Lung (tissue), 17 donors: ENCODE measurements at places on chromosomes 2 and 18. TPM values are rescaled to one million over a fixed set of nuclear protein-coding genes. Genes with fewer than 3 reads are reported as not detected.

DNA sequence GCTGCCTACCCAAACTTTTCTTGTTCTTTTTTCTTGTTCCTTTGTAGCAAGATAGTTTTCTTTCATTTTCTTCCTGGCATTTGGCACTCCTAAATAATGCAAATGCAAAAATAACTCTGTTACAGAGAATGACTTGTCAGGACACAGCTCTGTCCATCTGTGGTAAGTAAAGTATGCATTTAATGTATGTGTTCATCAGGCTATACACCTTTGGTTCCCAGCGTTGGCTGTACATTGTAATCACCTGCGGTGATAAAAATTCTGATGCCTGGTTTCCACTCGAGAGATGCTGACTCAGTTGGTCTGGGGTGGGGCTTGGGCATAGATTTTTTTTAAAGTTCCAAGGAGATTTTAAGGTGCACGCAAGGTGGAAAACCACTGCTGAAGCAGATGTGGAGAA lies at the start of gene SERPINB13:
SERPINB13 (plus strand) TSS at position 378 of the 400 bp plus-strand sequence. CDS start 1,325 bp downstream, outside the sequence.
- DNase-seq = no peak

DNA sequence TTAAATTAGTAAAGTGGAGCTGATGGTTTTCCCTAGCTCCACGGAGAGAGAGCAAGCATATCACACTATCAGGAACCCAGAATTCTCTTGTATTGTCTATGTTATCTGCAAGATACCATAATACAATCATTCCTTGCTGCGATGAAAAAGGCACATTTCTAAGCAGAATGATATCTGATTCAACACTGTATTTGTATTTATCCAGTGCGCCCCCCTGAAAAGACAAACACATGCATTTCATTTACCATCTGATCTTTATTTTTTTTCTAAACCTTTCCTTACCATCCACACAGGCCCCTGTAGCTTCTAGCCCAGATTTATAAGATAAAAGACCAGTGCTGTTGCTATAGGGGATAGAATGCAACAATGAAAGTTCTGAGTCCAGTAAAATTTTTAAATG lies 420.6 kb downstream of the TDRD15 start:
- no peak for DNase-seq

The UGT1A10 gene
- total RNA-seq = not detected

DNA sequence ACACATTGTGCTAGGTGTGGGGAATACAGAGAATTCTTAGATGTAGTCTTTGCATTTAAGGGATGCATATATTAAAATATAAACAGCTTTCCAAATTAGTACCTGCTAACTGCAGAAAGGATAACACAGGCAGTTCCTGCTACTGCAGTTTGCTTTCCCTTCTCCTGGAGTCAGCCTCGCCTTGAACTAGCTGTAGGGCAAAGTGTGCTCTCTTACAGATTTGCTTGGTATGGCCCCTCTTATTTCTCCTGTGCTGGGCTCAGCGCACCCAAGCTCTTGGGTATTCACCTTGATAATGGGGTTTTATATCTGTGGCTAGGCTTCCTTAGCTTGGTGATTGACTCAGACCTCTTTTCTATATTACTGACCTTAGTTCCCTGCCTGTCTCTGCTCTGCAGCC lies 108.4 kb upstream of the PNPT1 start:
- no peak for DNase-seq

- no peak for DNase-seq
Observed at GRCh38 chr2:74551942-74552913, 1.5 kb downstream of the LOXL3 start.

DNA sequence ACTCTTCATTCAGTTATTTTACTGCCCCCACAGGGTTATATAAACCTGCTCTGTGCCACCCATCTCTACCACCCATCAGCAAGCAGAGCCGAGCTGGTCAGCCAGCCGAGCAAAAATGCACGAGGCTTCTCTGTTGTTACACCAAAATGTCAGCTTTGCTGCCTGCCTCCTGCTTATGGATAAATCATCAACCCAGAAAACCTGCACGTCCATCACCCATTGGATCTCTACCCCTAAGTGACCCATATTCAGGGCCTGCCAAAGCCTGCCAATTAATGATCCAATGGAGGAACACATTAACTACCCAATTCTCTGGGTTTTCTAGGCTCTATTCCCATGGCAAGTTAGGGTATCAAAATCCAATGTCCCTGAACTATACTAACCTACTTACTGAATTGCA lies 365.5 kb upstream of the ACVR2A start:
- no peak for DNase-seq

DNA sequence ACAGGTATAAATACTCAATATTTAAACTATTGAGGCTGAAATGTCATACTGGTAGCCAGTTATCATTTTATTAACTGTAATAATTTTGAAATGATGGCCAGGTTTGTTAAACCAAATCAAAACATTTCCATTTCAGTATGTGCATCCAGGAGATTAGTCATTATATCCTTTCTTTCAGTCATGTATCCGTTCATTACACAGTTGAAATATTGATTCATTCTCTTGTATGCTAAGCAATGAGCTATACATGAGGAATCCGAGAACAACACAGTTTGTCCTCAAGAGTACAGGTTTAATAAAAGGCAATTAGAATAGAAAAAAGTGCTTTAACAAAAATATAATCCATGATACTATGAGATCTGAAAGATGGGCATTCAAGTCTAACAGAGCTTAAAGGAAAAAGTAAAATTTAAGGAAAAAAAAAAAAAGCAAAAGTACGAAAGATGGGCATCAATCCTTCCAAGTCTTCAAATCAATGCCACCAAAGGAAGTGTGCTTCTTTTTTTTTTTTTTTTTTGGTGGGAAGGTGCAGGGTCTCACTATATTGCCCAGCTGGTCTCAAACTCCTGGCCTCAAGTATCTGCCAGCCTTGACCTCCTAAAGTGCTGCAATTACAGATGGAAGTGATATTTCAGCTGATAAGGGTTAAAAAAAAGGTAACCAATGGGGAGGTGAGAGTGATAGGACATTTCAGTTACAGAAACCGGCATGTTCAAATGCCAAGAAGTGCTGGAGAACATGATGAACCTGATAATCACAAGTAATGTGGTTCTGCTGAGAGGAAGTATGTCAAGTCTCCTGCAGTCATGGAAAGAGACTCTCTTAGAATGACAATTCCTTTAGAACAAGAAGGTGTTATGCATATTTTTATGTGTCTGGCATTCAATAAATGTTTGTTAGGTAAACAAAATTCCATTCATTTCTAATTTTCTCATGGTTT lies 35.8 kb downstream of the PUM2 start:
- no peak for DNase-seq

GRCh38 chr2:119245076-119245840 lies 21.6 kb downstream of the STEAP3 start:
- DNase-seq = no peak
